ENCODE measurements at places on chromosomes 11 and 22. TPM values are rescaled to one million over a fixed set of nuclear protein-coding genes. Genes with fewer than 3 reads are reported as not detected.

The KCNJ1 gene
- total RNA-seq = not detected

The FJX1 gene
- 7.5 TPM for total RNA-seq

The FAM76B gene
- 16.9 TPM for total RNA-seq

DNA sequence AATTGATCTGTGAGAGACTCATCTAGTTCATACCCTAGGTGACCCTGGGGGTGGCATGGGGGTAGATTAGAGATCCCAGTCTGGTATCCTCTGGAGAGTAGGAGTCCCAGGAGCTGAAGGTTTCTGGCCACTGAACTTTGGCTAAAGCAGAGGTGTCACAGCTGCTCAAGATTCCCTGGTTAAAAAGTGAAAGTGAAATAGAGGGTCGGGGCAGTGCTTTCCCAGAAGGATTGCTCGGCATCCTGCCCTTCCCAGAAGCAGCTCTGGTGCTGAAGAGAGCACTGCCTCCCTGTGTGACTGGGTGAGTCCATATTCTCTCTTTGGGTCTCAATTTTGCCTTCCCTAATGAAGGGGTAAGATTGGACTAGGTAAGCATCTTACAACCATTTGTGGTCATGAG is 653 bp downstream of the IL18BP start:
- DNase-seq = no peak

DNA sequence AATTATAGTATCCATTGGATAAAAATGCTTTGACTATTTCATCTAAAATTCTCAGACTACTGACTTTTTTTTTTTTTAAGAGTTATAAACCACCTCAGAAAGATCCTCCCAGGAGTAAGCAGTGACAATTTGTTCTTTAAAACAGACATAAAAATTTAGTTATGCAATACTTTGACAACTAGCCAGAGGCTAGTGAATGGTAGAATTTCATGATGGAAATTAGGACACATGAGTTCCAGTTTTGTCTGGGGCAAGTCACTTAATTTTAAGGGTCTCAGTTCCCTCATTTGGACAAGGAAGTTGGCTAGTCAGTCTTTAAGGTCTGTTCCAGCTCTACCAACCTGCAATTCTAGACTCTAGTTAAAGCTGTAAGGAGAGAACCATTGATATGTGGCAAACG is 2.9 kb downstream of the IL18 start:
- no peak for DNase-seq

- DNase-seq = no peak
Observed at GRCh38 chr11:45663486-45664375, 1.7 kb downstream of the CHST1 start.

All from HT-29 (cell line).